Left ventricle myocardium inferior (tissue), 1 donor: ENCODE measurements at places on chromosomes 2 and 18.

DNA sequence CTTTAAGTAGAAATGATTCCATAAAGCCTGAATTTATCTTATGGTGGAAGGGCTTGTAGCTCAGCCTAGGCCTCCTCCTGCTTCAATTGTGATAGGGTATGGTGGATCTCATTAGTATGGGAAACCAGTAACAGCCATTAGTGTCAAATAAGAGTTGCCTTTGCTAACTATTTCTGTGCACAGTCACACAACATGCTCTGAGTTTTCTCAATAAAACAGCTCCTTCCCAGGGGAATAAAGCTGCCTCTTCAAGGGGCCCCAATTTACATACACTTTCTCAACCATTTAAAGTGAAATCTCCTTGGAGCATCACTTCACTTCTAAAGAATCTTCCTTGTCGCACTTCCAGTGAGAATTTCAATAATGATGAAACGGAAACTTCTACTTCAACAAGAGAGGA, 53.4 kb downstream of the KLF7 start:
- DNase-seq, result no peak

DNA sequence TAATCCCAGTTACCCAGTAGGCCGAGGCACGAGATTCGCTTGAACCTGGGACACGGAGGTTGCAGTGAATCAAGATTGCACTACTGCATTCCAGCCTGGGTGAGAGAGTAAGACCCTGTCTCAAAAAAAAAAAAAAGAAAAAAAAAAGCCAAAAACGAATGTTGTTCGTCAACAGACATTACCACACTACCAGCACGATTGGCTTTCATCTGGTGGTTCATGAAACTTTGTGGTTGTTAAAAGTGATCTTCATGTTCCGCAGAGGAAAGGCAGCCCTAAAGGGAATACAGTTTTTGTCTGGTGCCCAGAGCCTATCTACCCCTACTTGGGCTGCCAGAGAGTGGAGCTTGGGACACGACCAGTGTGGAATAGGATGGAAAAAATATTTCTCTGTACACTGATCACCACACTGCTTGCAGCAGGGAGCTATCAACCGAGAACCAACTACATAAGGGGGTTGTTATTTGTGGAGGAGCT, 13.6 kb upstream of the CXCR4 start:
- DNase-seq, result no peak

DNA sequence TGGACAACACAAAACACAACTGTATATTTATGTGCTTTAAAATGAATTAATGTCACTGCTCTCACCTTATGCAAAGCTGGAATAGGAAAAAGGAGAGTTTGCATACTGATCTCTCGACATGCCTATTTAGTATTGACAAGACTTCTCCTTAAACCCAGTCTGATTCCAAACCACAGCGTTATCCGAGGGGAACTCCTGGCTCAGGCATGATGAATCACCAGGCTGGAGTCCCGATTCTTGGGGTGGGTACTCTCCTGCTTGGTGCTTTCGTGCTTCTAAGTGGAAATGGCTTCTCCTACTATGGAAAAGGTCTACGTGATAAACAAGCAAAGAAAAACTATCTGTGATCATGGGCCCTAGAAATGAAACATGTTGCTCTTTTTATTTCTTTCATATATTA, 88.9 kb upstream of the SLC35G4 start:
- DNase-seq, result no peak

DNA sequence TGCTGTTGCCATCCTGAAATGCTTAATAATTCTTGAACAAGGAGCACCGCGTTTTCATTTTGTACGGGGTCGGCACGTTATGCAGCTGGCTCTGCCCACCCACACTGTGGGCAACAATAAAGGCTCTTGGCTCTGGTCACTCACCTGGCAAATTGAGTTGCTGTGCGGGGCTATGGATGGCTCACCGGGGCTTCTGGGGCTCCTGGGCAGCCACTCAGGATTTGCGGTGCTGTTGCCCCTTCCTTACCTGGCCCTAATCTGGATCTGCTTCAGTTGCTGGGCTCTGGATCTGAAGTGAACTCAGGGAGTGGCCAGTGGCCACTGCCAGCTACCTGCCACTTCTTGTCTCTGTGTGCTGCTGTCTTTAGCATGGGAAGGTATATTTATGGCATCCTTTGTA, 22.7 kb downstream of the RHOB start:
- no peak for DNase-seq
